Stimulated activated CD8-positive, alpha-beta memory T cell treated with anti-CD3 and anti-CD28 coated beads, Interleukin-7, amount 100 ng/mL, for 24 hours (primary cell): ENCODE measurements at places on chromosomes 7 and 10.

- no peak for DNase-seq
Observed at GRCh38 chr10:114808982-114809381, 12.6 kb upstream of the FHIP2A start.

- no peak for DNase-seq
Observed at GRCh38 chr10:2335626-2336025, 598.3 kb upstream of the ADARB2 start.

DNA sequence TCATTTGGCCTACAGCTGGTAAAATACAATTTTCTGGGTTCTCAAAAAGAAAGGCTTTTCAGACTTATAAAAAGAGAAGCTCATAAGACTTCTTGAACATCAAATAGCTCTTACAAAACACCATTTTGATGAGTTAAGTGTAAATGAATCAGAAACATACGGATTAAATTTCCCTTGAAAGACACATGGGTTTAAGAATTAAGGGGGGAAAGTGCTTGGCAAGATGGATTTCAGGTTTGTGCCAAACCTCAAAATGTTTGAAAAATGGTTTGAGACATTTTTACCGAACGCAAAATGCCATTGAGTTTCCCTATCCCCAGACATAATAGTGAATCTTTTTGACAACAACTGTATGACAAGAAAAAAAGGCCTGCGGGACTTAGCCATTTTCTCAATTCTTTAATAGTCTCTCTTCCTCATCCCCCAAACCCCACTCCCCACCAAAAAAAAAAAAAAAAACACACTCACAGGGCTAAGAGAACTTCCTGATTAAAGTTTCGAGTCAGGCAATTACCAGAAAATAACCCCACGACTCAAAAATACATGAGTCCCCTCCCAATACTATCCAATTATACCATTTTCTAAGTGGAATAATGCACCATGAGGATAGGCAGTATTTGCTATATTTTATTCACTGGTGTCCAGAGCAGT lies 260.1 kb downstream of the TRIL start:
- no peak for DNase-seq

GRCh38 chr7:74155810-74156395 lies 18.3 kb upstream of the EIF4H start:
- DNase-seq, result no peak

DNA sequence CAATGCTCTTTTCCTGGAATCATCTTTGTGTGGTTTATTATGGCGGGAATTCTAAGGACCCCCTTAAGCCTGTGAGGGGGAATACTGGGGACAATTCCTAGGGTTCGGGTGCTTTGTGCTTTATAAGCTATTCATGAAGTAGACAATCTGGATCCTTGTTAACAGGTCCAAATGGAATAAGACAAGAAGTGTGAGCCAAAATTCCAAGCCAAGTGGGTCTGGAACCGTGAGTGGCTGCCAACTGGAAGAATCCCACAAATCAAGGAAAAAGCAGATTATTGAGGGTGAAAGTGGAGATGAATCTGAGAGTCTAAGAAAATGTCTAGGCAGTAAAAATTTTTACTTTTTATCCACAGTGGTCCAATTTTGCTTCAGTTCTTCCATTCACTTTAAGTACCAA lies 136.8 kb downstream of the MDFIC start:
- DNase-seq, result no peak

DNA sequence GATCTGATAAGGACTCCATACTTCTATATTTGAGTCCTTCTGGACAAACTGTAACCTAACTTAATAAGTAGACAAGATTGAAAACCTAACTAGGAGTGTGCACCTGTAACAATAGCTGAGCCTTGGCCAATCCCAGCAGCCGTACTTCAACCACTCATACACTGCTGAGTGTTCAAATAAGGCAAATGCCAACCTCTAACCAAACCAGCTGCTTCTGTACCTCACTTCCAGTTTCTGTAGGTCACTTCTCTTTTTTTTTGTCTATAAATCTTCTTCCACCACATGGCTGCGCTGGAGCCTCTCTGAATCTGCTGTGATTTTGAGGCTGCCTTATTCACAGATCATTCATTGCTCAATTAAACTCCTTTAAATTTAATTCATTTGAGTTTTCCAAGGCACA lies 753.2 kb downstream of the DNAJB9 start:
- DNase-seq, result no peak

GRCh38 chr10:76558996-76559891 lies 1078.4 kb downstream of the KCNMA1 start:
- DNase-seq, result no peak

GRCh38 chr10:123848564-123849457 lies 42.8 kb downstream of the CPXM2 start:
- no peak for DNase-seq

DNA sequence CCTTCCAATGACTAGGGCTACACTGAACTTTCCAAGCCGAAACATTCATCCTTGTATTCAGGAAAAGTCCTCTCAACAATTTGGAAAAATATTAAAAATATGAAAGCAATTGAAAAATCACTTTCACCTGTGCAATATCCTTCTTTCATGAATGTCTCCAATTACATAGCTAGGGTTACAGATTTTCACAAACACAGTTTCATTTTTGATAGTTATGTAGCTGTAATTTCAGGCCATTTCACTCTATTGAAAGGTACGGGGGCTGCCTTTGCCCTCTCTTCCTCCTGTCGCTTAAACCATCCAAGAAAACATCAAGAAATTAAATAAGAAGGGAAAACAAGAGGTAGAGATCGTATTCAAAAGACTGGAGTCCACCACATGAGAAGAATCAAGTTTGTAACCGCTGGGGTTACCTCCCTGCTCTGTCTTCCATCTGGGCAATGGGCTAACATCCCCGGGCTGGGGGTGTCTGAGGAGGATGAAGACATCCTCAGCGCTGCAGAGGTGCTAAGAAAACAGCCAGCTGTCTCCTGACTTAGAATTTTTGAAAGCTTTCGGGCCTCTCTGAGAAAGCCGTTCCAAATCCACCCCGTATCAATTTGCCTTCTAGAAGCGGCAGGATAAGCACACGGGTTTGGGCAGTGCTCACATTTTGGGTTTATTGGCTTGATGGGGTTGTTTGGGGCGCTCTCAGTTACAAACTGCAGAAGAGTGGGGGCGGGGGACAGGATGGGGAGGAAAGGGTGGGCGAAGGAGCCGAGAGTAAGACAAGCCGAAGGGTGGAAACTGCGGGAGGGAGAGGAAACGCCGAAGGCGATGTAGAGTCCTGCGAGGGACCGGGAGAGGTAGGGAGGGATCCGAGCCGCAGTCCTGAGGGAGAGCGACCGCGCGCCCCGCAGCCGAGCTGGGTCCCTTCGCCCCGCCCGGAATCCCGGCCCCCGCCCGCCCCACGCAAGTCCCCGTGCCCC lies 24.3 kb upstream of the VAX1 start:
- DNase-seq, result no peak

DNA sequence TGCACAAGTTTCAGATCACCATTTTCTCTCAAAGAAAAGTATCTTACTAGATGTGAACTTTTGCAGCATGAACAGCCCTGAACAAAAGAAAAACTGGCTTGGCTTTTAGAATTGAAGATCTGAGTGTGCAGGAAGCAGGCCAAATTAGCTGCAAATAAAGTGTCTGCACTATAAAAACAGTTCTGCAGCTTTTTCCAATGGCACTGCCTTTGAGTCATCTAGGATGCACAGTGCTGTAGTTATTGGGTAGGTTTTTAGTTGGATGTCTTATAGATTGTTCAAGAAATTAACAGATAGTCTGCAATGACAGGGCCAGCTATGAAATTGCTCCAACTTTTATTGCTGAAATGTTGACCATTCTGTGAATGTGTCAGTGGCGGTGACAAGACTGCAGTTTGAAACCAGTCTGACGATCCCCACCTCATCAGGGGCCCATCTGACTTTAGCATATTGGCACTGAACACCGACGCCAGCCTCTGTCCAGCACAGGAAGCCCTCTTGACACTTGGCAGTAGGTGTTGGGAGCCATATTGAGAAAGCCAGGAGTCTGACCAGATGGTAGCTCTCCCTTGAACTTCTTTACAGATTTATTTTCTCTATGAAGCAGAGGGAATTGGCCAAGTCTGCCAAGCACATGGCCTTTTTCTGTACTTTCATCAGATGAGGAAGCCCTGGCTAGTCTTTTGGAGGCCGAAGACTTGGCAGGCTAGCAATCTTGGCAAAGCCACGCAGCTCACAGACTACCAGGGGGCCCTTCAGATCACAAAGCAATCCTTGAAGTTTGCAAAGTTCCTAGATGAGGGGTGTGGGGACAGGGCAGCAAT lies 490.6 kb downstream of the NEBL start:
- DNase-seq, result no peak

- no peak for DNase-seq
Observed at GRCh38 chr10:125448596-125448995, 234.4 kb downstream of the TEX36 start.

DNA sequence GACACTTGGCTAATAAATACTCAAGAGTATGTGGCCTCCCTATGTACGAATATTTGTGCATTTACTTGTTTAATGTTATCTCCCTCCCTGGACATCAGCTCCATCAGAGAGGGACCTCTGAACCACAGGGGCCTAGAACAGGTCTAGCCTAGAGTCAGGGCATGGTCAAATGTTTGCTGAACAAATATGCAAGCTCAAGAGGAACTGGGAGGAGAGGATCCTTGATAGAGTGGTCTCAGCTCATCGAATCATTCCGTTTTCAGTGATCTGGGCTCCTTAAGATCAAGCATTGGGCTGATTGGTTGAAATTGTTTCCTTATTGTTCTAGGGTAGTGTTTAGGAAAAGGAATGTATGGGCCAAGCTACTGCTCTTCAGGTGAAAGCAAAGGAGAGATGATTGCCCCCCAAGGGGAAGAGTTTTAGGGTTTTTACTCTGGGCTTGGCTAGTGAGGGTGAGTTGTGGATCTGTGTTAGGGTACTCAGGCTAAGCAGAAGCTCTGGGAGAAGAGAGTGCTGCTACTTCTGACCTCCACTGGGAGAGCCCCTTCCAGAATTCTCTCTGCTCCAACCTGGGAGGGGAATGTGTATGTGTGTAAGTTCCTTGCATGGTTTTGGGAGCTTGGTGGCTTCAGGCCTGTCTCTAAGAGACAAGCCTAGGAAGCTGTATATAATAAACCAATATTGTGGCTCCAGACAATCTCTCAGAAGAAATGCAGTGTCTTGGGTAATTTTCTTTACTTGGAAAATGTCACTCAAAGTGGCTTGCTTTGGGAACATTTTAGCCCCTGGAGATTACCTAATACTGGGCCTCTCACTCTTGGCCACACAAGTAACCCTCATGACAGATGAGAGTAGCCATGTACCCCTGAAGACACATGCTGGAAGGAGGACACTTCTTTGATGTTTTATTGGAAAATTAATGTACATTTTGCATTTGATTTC lies 110.0 kb downstream of the EMX2 start:
- no peak for DNase-seq

DNA sequence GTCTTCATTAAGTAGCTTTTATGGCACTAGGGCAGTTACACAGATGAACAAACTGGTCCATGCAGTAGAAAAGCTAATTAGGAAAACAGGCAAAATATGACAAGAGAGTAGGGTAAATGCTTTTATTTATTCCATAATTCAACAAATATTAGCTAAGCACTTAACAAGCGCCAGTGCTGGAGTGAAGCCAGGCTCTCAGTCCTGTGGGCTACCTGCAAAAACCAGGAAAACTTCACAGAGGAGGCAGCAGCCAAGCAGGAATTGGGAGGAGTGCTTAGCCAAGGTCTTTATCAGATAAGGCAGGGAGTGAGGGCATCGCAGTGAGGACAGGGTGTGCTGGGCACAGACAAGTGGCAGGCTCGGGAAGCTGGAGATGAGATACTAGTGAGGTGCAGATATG lies 4.9 kb upstream of the KAT6B start:
- no peak for DNase-seq

DNA sequence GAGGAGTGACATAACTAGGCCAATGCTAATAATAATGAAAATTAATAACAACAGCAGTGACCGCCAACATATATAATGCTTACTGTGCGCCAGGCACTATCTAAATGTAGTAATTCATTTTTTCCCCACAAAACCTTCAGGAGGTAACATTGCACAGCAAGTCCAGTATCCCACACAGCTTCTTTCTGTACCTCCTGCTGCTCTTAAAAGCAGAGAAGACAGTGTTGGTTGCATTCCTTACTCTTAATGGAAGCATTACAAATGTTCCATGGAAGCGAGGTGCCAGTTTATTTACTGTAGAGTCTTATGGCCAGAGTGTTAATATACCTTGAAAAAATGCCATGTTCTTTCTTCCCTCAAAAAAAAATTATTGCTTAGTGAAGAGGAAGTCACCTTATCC lies 168.2 kb downstream of the LRRC4 start:
- DNase-seq, result no peak

DNA sequence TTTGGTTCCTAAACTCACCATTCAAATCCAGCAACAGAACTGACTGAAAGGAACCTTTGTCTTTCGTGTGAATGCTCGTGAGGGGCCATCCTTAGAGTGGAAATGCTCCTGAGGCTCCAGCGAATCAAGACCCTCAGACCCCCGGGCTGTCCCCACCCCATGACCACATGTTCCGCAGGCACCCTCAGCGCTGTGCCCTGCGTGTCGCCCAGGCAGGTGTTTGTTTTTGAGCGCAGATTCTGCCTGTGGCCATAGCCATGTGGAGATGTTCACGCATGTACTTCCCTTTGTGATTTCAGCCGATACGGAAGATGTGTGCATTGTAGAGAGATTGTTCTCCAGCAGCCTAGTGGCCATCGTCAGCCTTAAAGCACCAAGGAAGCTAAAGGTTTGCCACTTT lies 24.2 kb downstream of the WIPI2 start:
- DNase-seq, result no peak

DNA sequence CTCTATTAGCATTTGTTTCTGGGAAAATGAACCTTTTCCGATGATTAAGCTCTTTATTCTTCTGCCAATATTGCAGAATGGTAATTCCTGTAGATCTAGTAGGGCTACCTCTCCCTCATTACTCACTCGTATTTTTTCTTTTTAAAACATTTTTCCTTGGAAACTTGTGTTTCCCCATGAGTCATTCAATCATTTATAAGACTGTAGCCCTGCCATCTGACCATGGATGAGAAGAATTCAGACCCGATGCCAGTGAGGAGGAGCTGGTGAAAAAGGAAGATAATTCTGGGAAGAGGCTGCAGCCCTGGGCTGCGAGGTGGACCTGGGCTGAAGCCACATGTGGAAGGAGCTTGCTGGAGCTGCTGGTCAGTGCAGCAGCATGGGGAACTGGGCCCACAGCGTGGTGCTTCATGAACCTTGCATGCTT lies 242.8 kb downstream of the KLF6 start:
- DNase-seq, result no peak

GRCh38 chr7:116576350-116577319 lies 51.8 kb downstream of the CAV1 start:
- DNase-seq, result no peak

GRCh38 chr7:132065989-132066603 lies 509.7 kb upstream of the PODXL start:
- no peak for DNase-seq

GRCh38 chr7:158044482-158044823 lies 543.2 kb downstream of the PTPRN2 start:
- DNase-seq, result no peak
